ENCODE measurements at places on chromosomes 6 and 20. TPM values are rescaled to one million over a fixed set of nuclear protein-coding genes. Genes with fewer than 3 reads are reported as not detected.

Gene MYMX
- total RNA-seq = not detected

DNA sequence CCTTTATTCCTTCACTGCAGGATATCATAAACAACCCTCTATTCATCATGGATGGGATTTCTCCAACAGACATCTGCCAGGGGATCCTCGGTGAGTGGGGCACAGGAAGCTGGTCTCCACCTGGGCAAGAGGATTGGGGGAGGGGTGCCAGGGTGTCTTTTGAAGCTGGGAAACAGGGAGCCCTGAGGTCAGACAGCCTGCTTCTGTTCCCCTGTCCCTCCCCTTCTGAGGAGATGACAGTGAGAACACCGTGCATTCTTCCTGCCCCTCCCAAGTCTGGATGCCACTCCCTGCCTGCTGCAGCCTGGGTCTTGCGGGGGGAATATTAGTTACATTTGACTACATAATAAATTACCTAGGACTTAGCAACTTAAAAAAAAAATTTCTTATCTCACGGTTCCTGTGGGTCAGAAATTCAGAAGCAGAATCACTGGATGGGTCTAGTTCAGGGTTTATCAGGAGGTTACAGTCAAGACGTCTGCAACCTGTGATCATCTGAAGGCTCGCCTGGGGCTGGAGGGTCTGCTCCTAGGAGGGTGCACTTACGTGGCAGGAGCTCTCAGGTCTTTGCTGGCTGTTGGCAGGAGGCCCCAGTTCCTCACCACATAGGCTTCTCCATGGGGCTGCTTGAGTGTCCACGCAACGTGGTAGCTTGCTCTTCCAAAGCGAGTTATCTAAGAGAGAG lies 11.4 kb downstream of the CAPN11 start:
- DNase-seq = no peak

DNA sequence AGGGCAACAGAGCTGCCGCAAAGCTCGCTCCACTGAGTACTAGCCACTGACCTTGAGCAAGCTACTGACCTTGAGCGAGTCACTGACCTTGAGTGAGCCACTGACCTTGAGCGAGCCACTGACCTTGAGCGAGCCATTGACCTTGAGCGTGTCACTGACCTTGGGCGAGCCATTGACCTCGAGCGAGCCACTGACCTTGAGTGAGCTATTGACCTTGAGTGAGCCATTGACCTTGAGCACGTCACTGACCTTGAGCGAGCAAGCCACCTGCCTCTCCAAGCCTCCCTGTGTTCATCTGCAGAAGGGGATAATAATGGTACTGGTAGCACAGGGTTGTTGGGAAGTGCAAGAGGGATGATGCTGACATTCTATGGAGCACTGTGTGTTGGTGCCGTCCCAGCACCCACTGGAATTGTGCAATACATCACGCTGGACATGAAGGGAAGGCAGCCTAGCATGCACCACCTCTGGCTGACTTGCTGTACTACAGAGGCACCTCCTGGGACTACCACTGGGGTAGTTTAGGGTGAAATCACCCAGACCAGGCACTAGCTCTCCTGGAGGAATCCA lies 60.2 kb downstream of the CTCFL start:
- DNase-seq = no peak

DNA sequence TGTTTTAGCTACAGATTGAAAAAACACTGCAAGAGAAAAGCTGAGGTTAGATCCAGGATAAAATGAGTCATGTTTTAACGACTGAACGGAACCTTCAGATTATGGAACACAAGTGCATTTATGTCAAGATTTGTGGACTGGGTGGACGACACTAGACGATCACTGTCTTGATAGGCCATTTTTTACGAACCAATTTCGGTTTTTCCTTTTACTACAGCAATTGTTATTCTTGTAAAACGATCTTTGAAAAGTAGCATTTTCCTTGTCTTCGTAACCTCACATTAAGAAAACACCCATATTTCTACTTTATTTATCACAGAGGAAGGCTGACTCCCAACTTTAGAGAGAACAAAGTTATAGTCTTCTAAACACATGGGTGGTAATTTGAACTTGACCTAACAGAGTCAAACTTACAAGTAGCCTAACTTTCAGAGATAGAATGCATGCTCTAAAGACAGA lies 294.2 kb upstream of the TCF21 start:
- DNase-seq = no peak

- DNase-seq = no peak
Observed at GRCh38 chr20:52425253-52425652, 233.7 kb upstream of the ZFP64 start.

GRCh38 chr6:168386973-168387372 lies 54.0 kb upstream of the SMOC2 start:
- DNase-seq = no peak

- no peak for DNase-seq
Observed at GRCh38 chr20:54037525-54037924, 32.9 kb downstream of the BCAS1 start.

Gene CCN5
- not detected for total RNA-seq

Gene FGD2
- 12.1 TPM for total RNA-seq

DNA sequence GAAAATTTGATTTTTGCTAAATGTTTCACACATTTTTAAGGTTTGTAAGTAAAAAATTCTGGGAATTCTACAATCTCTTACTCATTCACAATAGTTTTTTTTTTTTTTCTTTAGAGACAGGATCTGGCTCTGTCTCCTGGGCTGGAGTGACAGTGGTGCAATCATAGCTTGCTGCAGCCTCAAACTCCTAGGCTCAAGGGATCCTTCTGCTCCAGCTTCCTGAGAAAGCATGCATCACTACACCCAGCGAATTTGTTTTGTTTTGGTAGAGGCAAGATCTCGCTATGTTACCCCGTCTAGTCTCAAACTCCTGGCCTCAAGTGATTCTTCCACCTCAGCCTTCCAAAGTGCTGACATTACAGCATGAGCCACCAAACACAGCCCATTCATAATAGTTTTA lies 232.8 kb downstream of the GJA1 start:
- DNase-seq = no peak

Gene MROH8
- 2.6 TPM for total RNA-seq

Gene CENPQ
- total RNA-seq = 18.2 TPM

DNA sequence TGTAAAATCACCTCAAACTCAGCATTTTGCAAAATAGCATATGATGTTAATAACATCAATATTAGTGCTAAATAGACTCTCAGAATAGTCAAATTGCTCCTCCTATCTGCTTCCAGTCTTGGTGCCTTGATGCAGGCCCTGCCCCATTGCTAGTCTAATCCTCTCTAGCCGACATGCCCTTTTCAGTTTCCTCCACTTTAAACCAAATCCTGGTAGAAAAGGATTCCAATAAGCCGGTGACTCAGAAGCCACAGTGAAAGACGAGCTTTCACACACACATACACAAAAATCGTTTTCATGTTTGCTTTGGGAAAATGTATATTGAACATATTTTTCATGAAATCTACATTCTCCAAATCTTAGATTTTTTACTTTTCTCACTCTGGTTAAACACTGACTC lies 203.1 kb downstream of the LMBRD1 start:
- no peak for DNase-seq

- no peak for DNase-seq
Observed at GRCh38 chr20:15146948-15147347, 809.5 kb upstream of the FLRT3 start.

Gene ANKRD60
- not detected for total RNA-seq

DNA sequence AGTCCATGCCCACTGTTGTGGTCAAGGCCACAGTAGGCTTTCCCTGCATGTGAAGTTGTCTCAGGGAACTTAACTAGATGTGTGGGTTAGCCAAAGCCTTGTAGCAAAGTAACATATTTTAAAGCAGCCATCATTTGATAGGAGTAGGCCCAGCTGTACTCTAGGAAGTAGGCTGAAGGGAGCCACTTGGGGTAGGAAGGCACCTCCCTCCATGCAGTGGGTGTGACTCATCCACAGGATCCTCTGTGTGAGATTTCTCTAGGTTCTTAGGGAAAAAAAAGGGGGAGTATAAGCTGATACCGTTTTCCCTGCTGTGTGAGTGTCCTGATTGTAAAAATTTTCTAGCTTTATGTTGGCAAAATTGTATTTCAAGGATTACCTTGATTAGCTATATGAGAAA lies 44.7 kb downstream of the VAPB start:
- DNase-seq = no peak

Gene IMPG1
- not detected for total RNA-seq

GRCh38 chr20:4617484-4617883 lies 104.2 kb upstream of the PRND start:
- DNase-seq = no peak

- no peak for DNase-seq
Observed at GRCh38 chr6:84785671-84786070, 21.3 kb upstream of the TBX18 start.

Gene LINC00237
- not detected for total RNA-seq

DNA sequence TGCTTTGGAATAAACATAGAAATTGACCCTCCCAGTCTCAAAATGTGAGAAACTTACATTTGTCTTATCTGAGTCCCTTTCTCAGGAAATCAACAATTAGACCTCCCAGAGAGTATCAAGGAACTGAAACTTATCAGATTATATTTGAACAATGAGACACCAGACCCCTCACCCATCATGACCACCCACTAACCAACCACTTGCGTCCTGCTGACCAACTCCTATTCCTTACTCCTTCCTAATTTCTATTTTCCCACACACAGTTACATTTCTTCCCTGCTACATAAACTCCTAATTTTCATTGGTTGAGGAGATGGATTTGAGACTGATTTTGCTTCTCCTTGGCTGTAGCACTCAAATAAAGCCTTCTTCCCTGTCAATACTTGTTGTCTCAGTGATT lies 97.9 kb downstream of the TPBG start:
- no peak for DNase-seq

GRCh38 chr20:13927171-13927570 lies 63.2 kb downstream of the SEL1L2 start:
- DNase-seq = no peak

DNA sequence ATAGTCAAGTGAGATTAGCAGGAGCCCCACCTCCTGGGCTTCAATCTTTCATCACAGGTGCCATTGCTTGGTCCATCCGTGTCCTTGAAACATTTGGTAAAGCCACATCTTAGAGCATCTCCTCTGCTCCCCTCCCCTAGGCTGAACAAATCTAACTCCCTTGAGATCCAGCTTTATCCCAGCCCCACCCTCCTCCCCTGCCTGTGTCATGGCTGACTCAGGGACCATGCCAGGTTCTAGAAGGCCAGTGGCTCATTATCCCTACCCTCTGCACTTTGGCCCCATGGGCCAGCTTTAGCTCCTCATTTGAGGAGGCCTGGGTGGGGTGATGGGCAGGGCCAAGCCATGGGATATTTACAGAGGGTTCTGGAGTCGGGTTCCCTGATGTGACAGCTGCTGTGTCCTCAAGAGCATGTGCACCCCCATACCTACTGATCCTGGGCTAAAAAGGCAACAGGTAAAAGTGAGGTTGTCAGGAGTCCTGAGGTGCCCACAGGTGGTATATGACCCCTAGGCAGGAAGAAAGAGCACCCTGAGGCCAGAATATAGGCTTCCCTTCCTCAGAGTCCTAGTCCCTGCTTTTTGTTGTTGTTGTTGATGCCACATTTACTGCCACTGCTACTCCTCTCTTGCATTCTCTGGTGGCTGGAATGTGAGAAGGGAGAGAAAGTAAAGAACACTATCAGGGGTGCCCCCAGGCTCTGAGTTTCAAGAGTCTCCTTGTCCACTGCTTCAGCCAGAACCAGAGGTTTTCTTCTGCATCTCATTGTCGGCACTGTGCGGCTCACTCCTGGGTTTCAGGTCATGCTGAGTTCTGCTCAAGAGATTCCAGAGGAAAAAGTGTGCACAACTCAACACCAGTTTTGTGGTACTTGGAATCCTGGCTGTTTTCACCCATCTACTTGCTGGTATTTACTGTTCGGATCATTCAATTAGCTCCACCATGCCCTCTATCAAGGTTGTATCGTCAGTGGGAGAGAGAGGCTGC lies 228.4 kb downstream of the LRFN2 start:
- no peak for DNase-seq

Gene CRISP3
- not detected for total RNA-seq

Gene FOXQ1
- not detected for total RNA-seq

GRCh38 chr6:99353126-99353525 lies 3.7 kb upstream of the FAXC start:
- DNase-seq = no peak

DNA sequence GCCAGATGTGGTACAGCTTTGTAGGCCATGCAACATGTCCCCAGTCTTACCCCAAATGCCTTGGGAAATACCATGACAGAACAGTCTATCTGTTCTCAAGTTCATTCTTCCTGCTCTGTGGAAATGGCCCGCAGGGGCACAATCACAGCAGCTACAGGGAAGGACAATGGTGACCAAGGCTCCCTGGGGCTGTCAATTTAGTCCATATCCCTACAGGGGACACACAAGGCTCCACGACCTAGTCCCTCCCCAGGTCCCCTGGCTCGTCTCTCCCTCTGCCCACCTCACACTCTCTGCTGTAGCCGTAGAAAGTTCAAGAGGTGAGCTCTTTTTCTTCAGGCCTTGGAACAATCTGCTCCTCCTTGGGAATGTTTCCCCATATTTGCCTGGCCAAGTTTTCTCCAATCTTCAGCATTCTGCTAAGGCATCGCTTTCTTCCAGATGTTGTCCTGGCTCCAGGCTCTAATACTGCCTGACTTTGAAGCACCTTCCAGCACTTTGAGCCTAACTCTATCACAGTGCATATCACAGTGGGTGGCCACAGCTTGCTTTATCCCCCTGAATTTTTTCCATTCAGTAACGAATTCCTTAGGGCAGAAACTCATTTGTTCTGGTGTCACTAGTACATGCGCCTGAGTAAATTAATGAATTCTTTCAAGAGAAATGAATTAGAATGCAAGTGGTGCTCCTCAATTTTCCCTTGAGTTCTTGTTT lies 92.6 kb downstream of the MAP3K7 start:
- DNase-seq = no peak

DNA sequence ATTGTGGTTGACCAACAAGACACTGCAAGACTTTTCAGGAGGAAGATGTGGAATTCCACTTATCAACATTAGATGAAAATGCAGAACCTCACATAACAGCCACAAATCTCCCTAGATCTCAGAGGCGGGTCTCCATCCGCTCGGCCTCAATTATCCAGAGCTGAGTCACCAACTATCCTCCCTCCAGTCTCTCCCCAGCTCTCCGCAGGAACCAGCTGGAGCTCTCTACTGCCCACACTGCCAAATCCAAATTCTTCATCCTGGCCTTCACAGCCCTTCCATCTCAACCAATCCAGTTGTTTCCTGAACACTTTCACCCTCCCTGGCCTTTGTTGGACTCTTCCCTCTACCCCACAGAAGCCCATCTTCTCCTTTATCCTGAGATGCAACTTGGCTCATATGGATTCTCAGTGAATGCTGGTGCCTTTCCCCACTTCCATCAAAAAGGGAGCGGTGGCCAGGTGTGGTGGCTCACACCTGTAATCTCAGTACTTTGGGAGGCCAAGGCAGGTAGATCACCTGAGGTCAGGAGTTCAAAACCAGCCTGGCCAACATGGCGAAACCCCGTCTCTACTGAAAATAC lies 3.5 kb upstream of the TGIF2 start:
- no peak for DNase-seq

Gene XKR7
- total RNA-seq = not detected

- peak; percentile 89 for DNase-seq
Observed at GRCh38 chr20:64065974-64066343, 3.0 kb downstream of the TCEA2 start.

DNA sequence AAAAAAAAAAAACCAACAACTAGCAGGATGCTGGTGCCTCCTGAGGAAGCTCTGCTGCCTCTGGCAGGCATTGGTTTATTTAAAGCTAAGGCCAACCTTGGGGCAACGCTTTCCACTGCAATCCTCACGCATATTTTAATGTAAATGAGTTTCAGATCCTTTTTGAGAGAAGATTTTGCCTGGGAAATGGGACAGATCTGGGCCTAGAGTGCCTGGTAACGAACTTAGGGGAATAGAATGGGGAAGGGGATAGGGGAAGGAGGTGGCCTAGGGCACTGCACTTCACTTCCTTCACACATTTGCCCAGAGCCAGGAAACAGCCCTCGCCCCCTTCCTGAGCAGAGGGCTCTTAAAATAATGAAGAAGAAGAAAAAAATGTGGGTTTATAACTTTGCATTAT lies 132.7 kb upstream of the TMEM170B start:
- DNase-seq = no peak

All from activated CD8-positive, alpha-beta T cell treated with anti-CD3 and anti-CD28 coated beads, Interleukin-2, amount 10 ng/mL, durations not matched to agents 7 days and 5 days (primary cell).